Activated effector memory CD4-positive, alpha-beta T cell treated with anti-CD3 and anti-CD28 coated beads, Interleukin-2, amount 50 U/mL, for 16 hours (primary cell): ENCODE measurements at places on chromosomes 3 and 15.
A peak's percentile ranks its signal among the peaks of the same experiment; 100 is the strongest.

DNA sequence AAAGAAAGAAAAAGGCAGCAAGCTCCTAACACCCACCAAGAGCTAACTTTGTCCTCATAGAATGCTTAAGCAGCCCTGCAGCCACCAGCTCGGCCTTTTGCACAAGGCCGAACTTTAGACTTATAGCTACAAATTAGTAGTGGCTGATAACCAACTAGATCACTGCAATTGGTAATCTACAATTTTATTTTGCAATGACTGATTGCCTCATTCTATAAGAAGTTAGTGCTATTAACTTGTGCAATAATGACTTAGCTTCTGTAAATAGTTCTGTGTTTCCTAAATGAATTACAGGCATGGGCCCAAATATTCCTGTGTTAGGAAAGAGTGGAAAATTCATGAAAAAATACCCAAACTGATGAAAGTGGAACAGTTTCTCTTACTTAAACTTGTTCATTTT is 284.8 kb upstream of the CFAP20DC start:
- no peak for DNase-seq

- no peak for DNase-seq
Observed at GRCh38 chr3:175378348-175378747, 519.2 kb downstream of the NAALADL2 start.

DNA sequence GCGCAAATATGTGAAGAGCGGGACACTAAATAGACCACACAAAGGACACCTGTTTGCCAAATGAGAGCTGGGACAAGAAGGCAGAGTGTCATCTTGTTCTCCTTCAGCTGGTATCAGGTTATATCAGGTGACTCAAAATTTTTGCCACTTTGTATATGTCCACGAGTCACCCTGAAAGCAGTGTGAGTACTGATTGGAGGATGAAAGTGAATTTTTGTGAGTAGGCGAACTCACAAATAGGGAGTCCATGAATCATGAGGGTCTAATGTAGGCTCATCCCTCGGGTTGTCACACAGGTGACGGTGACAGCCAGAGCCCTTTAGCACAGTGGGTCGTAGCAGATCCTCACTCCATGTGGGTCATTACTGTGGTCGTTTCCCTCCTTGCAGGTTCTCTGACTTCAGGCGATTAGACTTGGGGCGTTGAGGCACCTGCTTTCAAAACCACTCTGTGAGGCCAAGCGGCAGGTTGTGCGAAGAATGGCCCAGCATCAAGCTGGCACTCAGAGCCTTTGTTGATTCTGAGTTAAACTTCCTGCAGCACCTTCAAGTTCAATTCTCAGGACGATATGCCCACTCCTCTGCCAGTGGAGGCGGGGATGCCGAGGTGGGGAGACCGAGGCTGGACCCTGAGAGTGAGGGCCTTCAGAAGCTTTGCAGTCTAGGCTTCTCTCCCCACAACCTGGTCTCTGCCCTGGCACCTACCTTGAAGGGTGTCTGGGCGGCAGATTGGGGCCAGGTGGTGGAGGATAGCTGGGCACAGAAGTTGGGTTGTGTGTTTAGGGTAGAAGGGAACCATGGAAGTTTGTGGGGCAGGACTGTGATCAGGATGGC is 173.8 kb downstream of the SMAD6 start:
- DNase-seq, result peak; percentile 47

DNA sequence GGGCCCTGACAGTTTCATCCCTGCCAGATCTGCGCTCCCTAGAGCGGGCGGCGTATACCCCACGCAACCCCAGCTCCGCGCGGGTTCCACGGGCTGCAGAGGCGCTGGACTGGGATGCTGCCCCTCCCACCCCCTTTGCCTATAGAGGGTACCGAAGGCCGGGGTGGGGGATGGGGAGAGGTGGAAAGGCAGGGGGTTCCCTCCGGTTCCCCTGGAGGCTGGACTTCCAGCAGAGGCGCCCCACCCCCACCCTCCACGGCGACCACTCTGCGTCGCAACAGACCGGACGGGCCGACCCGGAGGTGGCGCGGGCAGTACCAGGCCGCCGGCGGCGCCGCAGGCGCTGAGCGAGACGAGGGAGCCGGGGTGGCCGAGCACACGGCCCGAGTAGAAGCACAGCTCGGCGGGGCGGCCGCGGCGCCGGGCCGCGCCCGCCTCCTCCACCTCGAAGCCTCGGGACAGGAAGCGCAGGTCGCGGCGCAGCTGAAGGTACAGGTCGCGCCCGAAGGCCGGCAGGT is 995 bp downstream of the ADAMTS17 start:
- no peak for DNase-seq

DNA sequence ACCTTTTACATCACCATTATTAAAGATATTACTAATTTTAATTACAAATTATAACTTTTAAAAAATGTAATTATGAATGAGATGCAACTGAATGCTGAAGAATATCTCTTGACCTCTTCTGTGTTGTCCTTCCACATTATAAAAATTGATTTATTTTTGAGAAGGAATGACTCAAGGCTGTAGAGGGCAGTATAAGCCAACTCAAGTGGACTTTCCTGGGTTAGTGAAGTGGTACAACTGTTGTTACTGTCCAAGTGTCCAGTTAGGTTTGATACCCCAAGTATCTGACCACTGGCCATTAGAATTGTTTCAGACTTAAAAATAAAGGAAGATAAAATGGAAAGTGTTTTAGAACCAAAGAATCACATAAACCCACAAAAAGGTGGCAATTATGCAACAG is 51.9 kb downstream of the BBX start:
- DNase-seq, result no peak

GRCh38 chr3:184635774-184636173 is 74.2 kb downstream of the EPHB3 start:
- no peak for DNase-seq

DNA sequence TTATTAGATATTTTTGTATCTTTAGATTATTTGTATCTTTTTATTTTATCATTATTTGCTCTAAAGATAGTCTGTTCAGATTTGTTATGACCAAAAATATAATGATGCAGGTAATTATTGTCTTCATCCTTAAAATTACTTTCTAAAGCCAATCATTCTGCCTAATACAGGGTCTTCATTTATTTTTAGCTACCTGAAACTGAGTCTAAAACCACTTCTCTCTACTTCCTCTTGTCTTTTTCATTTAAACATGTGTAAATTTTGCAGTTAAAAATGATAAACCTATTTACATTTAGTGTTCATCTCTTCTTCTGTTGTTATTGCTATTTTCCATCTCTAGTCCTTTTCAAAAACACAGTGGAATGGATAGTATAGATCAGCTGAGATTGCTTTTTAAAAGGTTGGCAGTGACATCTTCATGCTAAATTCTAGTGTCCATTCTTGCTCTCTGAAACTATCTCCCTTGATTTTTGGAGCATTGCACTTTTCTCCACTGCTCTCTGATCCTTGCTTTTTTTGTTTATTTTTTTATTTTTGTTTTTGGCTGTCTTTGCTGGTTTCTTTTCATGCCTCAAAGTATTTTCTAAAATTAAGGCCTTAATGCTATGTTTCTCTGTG is 91.8 kb downstream of the UBE2E2 start:
- DNase-seq, result no peak

DNA sequence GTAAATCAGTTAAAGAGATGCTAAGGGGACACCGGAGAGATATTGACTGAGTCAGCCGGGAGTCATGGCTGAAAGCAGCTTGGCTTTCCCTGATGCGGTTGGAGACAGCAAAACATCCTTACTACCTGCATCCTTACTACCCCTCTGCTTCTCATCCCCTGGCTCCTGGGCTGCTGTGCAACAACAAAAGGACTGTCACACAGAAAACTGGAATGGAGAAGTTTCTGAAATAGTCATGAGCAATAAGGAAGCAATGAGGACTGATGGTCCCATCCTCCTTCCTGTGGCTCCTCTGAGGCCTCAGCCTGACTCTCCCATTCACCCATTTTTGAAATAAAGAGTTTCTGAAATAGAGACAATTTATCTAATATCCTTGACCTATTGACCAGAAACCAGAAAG is 1.1 kb downstream of the HCLS1 start:
- no peak for DNase-seq

- DNase-seq, result no peak
Observed at GRCh38 chr3:171011109-171011872, 15.2 kb downstream of the SLC2A2 start.

GRCh38 chr3:28972921-28973320 is 307.9 kb upstream of the RBMS3 start:
- no peak for DNase-seq

GRCh38 chr15:27084844-27085243 is 113.9 kb downstream of the GABRG3 start:
- DNase-seq, result no peak

DNA sequence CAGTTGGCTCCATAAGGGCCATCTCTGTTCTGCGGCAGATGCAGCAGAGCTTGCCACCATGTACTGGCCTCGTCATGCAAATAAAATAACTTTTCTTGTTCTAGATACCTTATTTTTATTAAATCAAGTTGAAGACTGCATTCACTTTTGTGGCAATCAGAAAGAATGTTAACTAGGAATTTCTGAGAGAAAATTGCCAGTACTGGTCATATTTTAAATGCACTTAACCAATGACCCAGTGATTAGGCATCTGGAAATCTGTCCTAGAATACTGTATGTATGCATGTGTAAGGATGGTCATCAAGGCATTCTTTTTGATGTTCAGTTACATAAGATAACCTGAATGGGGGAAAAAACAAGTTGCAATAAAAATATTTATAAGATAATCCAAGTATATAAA is 34.2 kb upstream of the CSPG5 start:
- no peak for DNase-seq

DNA sequence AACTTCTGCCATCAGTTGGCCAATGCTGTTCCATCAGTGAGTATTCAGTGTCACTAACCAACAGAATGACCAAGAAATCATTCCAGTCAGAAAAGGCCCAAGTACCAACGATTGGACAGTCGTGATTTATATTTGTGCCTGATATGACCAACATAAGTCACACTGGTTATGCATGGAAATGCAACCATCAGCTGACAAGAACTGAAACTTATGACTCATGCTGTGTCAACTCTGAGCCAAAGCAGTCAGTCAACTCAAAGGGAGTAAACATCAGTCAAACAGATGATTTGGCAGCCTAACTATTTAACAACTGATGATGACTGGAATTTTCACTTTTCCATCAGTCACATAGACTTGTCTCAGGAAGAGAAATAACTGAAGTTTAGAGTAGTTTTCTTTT is 142.4 kb downstream of the ANXA2 start:
- no peak for DNase-seq

- no peak for DNase-seq
Observed at GRCh38 chr15:71106802-71107500, 8.3 kb upstream of the THSD4 start.

DNA sequence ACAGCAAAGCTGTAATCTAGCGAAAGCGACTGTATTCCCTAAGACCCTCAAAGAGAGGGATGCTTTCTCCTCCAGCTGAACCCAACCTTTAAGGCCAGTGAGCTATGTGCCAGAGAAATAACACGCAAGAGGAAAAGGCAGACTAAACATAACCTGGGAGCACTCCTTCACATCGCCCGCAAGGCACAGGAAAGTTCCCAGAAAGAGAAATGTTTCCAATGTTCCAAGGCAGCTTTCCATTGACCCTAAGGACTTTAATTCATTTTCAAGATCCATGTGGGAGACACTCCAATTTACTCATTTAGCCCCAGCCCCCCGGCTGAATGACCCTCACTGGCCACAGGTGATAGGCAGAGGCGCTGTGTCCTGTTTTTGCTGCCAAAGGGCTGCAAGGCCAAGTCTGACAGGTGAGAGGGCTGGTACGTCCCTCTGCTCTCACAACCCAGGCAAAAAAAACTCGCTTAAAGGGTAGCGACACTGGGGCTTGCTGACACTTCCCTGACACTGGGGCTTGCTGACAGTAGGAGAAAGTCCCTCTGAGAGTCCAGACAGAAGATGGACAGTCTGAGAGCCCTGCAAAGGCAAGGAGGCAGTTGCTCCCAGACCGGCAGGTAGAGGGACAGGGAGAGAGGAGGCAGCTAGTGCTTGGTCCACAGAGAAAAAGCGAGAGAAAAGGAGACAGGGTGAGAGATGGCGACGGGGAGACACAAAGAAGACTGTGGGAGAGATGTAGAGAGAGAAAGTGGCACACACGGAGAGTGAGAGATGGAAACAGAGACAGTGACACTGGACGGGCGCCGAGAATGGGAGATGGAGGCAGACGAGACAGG is 702 bp downstream of the ARHGEF3 start:
- peak; percentile 74 for DNase-seq

- DNase-seq, result no peak
Observed at GRCh38 chr15:96695426-96695825, 364.9 kb downstream of the NR2F2 start.

DNA sequence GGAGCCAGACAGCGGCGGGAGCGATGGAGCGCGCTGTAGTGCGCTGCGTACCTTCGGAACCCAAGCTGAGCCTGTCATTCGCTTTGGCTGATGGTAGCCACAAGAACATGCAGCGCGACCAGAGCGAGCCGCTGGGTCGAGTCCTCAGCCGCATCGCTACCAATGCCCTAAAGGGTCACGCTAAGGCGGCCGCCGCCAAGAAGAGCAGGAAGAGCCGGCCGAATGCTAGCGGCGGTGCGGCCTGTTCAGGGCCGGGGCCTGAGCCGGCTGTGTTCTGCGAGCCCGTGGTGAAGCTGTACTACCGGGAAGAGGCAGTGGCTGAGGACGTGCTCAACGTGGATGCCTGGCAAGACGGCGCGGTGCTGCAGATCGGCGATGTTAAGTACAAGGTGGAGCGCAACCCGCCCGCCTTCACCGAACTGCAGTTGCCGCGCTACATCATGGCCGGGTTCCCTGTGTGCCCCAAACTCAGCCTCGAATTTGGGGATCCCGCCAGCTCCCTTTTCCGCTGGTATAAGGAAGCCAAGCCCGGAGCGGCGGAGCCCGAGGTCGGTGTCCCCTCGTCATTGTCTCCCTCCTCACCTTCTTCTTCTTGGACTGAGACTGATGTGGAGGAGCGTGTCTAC is 498 bp downstream of the PDE12 start:
- DNase-seq, result peak; percentile 80
